ENCODE measurements at places on chromosomes 5 and 9.

DNA sequence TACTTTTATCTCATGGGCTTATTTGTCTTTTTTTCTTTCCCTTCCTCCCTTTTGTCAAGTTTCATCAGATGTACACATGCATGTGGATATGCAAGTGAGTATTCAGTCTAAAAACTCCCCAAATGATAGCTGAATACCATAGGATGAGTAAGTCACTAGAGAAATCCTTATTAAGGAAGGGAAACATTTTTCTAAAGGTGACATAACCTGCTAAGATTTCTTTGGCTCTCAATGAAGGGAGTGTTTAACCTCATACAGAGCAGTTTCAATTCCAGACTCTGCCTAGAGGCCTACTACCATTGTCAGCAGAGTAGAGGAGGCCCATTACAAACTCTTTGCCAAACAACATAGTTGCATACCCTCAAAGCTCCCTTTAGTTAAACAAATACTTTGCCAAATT lies 192.4 kb downstream of the ARHGEF28 start:
- no peak for DNase-seq

DNA sequence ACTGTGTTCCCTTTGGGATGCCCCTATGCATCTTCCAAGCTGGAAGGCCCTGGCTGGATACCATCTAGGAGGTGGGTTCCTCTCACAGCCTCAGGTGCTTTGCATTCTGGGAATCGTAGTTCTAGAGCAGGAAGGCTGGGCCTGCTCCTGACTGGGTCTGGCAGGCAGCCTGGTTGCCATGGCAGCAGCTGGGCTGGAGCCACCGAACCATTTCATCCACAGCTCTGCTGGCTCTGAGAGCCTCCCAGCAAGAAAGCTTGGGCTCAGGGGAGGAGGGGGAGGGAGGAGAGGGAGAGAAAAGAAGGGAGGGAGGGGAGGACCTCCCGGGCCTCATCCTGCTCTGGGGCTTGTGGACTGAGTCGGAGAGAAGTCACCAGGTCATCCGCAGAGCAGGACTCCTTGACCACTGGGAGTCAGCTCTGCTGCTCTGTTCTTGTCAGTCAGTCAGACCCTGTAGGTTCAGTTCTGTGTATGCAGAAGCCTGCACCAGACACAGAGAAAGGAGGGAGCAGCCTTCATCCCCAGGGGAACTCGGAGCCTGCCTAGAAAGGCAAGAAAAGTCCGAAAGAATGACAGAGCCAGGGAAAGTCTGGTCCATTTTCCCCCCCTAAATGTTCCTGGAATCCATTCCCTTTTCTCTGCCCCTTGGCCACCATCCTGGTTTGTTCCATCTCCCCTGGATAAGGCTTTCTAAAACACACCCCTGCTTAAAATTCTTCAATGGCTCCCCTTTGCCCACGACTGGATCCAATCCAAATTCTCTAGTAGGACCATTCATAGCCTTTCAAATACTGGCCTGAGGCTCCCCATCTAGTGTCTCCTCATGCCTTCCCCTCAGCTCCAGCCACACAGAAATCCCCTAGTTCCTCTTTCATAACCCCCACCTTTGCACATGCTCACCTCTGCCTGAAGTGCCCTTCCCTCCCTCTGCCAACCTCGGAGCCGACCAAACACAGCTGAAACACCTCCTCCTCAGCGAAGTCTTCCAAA lies 65.4 kb upstream of the ARAP3 start:
- peak; percentile 92 for DNase-seq

- DNase-seq, result no peak
Measured at GRCh38 chr9:108850293-108850897, 5.4 kb downstream of the ACTL7B start.

GRCh38 chr5:140243706-140244250 lies 59.1 kb downstream of the PFDN1 start:
- no peak for DNase-seq

GRCh38 chr5:61409568-61409967 lies 77.5 kb downstream of the ZSWIM6 start:
- peak; percentile 58 for DNase-seq

DNA sequence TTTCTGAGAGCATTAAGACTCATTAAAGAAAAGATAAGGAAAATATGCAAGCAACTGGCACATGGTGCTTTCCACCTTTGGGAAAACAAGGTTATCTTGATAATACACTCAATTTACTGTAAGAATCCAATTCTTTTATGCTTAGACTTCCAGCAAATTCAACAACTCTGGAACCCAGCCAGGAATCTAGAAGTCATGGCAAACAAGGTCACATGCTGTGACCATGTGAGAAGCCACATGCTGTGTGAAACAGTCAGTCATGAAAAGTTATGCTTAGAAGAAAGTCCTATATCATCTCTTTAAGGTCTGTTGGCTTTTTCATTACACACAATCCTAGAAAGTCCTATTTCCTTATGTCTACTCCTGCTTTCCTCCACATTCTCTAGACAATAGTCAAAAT lies 581.8 kb upstream of the C9orf72 start:
- no peak for DNase-seq

- no peak for DNase-seq
Measured at GRCh38 chr9:112664531-112664930, 53.4 kb downstream of the INIP start.

DNA sequence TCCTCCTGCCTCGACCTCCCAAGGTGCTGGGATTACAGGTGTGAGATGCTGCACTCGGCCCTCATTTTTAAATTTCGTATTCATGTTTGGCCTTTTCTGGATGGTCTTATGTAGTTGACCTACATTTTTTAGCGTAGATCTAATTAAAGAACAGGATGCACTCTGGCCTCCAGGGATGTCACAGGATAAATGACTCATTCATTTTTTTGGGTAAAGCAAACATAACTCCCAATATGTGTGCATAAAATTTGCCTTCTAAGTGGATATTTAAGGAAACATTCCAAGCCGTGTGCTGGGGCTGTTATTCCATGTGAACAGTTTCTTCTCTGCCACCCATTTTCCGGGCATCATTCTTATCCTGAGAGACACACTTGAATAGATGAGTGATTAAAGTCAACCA lies 501.6 kb downstream of the IRX1 start:
- no peak for DNase-seq

- DNase-seq, result no peak
Measured at GRCh38 chr5:34031117-34031516, 11.9 kb downstream of the C1QTNF3 start.

GRCh38 chr9:107274096-107274495 lies 9.0 kb upstream of the RAD23B start:
- DNase-seq, result no peak

DNA sequence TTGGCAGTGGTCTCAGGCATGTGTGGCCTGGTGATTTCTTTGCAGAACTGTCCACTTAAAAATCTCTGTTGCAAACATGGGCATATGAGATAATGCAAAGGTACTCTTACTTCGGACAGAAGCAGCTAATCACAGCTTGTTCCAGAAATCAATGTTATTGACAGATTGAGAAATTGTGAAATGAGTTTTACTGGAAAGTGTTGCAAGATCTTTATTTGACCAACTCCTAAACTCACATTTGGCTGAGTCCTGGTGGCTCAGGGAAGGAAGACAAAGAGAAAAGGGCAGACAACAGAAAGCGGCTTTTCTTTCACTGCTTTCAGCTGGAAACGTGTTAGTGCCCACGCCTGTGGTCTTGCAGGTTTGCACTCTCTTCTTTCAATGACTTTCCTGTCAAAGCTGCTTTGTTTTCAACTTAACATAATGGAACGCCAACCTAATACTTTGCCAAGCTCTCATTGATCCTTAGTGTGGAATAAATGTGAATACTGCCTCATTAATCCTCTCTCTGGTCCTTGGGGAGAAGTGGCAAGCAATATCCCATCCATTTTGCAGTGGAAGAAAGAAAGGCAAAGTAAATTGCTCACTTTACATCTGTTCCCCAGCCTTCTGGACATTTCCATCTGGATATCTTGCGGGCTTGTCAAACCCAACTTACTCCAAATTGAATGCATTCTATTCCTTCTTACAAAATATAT lies 586.4 kb downstream of the LRRC70 start:
- no peak for DNase-seq

DNA sequence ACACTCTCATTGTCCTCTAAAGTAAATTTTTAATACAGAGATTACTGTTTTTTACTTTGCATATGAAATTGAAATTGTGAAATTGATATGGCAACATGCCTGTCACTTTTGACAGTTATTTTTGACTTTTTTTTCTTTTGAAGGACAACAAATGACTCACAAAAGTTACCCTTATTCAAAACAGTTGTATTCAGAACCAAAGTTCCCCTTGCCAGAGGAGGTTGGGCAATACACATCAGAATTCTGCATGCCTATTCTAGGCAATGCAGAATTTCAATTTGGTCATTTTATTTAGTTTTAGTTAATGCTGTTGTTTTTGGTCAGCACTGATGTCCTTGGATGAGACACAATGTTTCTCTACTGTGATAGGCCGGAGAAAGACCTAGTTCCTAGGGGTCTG lies 299.1 kb upstream of the PRR16 start:
- no peak for DNase-seq

- DNase-seq, result no peak
Measured at GRCh38 chr5:170746961-170747340, 36.6 kb upstream of the GABRP start.

- DNase-seq, result peak; percentile 46
Measured at GRCh38 chr9:116959809-116960208, 272.7 kb downstream of the TRIM32 start.

DNA sequence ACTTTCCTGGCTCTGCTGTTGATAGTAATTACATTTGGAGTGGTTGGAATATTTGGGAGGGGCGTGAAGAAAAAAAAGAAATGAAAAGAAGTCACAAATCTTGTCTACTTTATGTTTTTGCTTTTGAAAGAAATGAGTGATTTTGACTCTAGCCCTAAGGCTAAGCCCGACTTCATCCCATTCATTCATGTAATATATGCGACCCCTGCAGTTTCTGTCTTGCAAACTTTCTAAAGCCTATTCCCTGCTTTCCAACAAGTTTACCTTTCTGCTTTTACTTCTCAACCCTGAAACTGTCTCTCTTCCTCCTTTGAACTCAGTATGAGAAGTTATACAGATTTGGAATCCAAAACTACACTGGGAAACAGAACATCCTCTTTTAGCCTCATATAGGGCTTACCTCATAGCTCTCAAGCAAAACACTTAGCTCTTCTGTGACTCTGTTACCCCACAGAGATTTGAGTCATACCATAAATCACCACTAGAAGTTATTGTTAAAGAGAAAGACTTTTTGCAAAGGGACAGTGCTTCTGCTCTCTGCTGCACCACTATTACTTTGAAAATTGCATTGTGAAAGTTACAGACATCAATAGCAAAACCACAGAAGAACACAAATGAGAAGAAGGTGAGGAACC lies 1.6 kb downstream of the CFAP95 start:
- DNase-seq, result no peak

- no peak for DNase-seq
Measured at GRCh38 chr9:113360242-113360842, 11.0 kb downstream of the BSPRY start.

- DNase-seq, result no peak
Measured at GRCh38 chr5:19928562-19929421, 59.2 kb downstream of the CDH18 start.

DNA sequence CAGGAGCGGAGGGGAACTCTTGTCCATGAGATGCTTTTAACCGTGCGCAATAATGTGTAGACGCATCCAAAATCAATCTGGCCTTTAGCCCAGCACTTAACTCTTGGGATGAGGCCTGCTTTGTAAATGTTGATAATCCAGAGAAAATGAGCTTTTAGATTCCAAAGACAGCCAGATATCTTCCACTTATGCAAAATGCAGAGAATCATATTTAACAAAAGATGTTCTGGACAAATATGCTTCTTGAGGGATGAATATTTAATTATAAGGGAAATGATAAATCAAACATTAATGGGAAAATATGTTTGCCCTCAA lies 5.6 kb downstream of the S1PR3 start:
- no peak for DNase-seq

- DNase-seq, result no peak
Measured at GRCh38 chr5:147686421-147686820, 96.1 kb downstream of the JAKMIP2 start.

GRCh38 chr9:23015557-23015956 lies 568.9 kb downstream of the DMRTA1 start:
- DNase-seq, result no peak

DNA sequence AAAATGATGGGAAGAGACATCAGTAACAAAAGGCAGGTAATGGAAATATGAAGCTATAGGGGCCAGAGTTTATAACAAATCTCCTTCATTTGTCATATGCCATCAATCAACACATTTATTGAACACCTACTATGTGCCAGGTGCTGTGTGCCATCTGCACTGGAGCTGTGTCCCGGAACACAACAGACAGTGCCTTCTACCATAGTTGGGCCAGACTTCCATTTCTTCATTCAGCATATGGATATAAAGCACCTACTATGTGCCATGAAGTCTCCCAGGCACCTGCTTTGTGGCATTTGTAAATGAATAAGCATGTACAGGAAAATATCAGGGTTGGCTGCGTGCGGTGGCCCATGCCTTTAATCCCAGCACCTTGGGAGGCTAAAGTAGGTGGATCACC lies 112.5 kb upstream of the ERCC6L2 start:
- DNase-seq, result no peak

- DNase-seq, result no peak
Measured at GRCh38 chr9:78575081-78575480, 278.2 kb downstream of the PSAT1 start.

DNA sequence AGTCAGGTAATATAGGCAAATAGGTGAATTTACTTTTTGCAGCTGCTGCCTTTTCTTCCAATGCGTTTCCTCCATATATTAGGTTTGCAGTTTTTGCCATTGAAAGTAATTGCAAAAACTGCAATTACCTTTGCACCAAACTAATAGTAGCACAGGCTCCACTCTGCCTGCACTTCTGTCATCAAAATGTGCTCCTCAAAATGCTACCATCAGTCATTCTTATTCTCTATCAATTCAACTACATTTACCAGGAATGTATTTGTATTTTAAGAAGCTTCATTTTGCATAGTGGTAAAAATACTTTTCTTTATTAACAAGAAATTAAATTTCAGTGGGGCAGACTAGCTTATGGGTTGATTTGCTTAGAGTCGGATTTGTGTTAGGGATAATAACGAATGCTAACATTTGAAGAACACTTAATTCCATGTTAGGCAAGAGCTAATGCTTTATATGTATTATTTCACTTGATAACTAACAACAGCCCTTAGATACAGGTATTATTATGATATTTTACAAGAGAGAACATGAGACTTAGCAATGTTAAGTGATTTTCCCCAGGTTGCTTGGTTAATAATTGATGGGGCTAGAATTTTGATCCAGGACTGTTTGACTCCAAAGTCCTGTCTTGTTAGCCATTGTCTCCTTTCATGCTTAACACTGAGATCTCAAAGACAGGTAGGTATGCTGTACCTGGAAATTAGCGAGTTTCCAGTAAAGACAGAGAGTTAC lies 300.4 kb downstream of the MAN2A1 start:
- no peak for DNase-seq

- DNase-seq, result no peak
Measured at GRCh38 chr5:34484216-34484920, 171.8 kb upstream of the RAI14 start.

DNA sequence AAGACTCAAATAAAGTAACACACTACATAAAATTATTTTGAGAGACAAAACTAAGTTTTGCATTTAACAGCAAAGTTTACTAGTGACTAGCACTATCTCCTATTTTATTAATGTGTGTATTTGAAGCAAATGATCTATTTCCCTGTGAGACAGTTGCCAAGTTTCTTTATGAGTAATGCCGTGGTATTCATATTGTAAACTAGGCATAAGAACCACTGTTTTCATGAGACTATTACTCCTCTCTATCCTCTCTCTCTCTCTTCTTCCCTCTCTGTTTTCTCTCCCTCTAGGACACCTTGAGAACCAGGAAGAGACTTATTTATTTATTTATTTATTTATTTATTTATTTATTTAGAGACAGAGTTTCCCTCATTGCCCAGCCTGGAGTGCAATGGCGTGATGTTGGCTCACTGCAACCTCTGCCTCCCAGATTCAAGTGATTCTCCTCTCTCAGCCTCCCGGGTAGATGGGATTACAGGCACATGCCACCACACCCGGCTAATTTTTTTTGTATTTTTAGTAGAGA lies 61.1 kb downstream of the MLANA start:
- no peak for DNase-seq
